ENCODE measurements at places on chromosomes 12 and 14. TPM values are rescaled to one million over a fixed set of nuclear protein-coding genes. Genes with fewer than 3 reads are reported as not detected.

DNA sequence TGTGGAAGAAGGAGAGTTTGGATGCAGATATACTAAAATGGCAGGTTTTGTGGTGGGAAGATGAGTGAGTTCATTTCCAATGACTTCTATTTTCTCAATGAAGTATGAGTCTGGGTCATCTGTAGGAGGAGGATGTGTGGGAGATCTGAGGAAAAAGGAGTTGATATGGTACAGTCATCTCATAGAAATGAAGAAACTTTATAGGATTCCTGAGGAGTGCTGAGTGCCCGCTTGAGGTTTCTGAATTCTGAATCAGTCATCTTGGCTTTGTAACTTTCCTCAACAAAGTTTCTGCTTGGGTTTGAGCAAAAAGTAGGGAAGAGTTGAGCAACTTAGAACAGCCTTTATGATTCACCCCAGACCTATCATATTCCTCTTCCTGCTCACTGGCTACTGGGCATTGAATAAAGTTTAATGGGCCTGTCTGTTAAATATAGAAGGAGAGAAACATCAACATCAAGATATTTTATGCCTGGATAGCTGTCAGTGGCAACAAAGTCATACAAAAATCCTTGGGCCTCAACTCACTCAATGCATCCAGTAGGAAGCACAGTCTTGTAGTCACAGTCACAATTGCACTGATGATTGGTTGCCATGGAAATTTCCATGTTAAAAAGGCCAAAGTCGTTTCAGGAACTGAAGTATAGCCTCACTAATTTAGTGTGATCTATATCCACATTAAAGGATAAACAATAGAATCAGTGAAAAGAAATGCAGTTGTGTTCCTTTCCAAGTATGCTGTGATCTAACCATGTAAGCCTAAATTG lies 284.7 kb downstream of the DUSP6 start:
- H3K4me3 ChIP-seq = no peak overlapping the region
- no peaks in the 10 kb centered on the region for H3K36me3 ChIP-seq
- no peak for DNase-seq
- H3K4me1 ChIP-seq = no peaks in the 10 kb centered on the region
- H3K27ac ChIP-seq = no peak overlapping the region
- H3K27me3 ChIP-seq = no peaks in the 10 kb centered on the region

Gene DPPA3
- total RNA-seq = not detected

DNA sequence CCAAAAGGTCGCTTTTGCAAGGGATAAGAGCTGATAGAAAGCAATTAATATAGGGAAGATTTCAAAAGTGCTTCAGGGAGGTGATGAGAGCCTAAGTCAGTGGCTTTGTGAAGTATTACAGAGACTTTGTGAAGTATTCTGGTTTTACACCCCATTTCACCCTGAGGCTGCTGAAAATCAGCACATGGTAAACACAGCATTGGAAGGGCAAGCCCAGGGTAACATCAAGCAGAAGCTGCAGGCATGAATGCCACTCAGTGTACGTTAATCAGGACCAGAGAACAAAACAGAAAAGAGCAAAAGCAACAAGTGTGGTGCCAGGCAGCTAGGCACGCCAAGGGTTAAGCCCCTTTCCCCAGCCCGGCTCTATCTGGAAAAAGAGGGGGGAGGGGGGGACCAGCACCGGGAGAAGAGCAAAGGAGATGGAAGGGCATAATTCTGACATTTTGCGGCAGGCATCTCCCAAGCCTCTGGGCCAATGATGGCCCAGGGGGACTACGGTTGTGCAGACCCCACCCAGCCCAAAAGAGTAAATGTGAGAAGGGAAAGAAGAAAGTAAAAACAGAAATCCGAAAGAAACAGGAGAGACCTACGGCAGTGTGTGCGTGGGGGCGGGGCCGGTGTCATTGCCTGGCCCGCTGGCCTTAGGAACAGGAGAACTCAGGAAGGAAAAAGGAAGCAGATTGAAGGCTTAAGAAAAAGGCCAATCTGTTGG lies 58.9 kb downstream of the DHRS2 start:
- peaks cover 13% of the 10 kb centered on the region for H3K27me3 ChIP-seq
- no peaks in the 10 kb centered on the region for H3K36me3 ChIP-seq
- no peak for DNase-seq
- no peaks in the 10 kb centered on the region for H3K4me1 ChIP-seq
- no peak overlapping the region for H3K27ac ChIP-seq
- H3K4me3 ChIP-seq = no peak overlapping the region

Gene FOXM1
- 3.6 TPM for total RNA-seq

DNA sequence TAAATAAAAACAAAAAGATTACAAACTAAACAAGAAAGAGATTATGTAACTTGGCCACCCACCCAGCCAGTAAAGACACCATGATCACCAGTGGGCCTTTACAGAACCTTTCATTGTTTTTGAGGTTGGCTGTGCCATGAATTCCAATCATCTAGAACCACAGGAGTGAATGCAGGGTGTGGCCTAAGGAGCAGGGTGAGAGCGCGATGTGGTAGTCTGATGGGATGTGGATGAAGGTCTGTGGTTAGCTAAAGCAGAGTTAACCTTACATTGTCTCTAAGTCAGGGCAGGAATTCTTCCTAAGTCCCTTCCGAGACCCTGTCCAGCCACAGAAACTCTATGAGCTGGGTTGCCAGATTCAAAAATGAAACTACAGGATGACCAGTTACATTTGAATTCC lies 54.0 kb upstream of the CDKN3 start:
- H3K36me3 ChIP-seq = no peaks in the 10 kb centered on the region
- no peaks in the 10 kb centered on the region for H3K4me1 ChIP-seq
- H3K27me3 ChIP-seq = no peaks in the 10 kb centered on the region
- DNase-seq = no peak

DNA sequence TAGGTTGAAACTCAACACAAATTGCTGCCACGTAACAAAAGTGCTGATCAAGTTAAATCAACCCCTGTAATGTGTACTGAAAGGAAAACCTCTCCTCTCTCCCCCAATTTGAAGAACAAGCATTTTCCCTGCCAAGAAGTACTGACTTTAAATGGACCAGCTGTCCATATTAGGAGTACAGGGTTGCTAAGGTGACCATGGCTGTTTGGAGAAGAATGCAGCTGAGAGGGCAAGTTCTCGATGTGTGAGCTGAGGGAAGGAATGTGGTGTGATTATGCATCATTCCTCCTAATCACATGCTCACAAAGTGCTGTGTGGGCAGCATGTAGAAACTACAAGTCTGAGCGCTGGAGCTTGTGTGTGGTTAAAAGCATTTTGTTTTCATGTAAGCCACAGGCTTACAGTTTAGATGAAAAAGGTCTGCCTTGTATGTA lies 50.9 kb upstream of the CCT2 start:
- H3K4me1 ChIP-seq = no peaks in the 10 kb centered on the region
- H3K4me3 ChIP-seq = no peak overlapping the region
- H3K27me3 ChIP-seq = no peaks in the 10 kb centered on the region
- DNase-seq = peak; percentile 19
- no peak overlapping the region for H3K27ac ChIP-seq

GRCh38 chr14:35205737-35206136 lies 83.4 kb downstream of the PRORP start:
- H3K36me3 ChIP-seq = no peaks in the 10 kb centered on the region
- peaks cover 26% of the 10 kb centered on the region for H3K4me1 ChIP-seq
- H3K4me3 ChIP-seq = no peak overlapping the region

DNA sequence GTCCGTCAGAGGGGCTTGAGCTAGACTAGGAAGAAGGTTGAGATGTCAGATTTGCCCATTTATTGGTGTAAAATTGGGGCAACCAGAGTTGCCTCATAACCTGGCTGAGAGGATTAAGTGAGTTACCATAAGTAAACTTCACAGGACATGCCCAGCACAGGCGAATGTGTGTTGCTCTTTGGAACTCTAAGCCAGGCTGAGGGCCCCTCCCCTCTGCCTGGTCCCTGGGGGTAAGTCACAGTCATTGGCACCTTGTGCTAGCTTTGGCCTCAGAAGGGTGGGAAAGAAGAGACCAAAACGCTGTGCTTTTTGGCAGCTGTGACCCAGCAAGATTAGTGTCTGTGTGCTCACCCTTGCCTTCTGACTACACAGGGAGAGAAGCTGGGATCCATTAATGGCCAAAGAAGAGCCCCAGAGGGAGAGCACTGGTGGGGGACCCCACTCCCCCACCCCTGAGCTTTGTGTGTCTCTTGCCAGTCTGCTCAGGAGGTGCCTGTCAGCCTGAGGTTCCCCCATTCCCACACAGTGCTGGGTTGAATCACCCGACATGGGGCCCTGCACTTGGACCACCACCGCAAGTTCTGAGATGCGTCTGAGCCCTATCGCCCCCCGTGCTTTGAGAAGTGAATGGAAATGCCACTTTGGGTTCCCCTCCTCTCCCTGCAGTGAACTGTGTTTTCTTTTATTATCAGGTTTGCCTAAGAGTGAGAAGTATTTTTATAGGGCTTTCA lies 74.1 kb downstream of the CACNA1C start:
- no peak for DNase-seq
- H3K27ac ChIP-seq = no peak overlapping the region
- no peak overlapping the region for H3K4me3 ChIP-seq
- no peaks in the 10 kb centered on the region for H3K4me1 ChIP-seq
- no peaks in the 10 kb centered on the region for H3K27me3 ChIP-seq

DNA sequence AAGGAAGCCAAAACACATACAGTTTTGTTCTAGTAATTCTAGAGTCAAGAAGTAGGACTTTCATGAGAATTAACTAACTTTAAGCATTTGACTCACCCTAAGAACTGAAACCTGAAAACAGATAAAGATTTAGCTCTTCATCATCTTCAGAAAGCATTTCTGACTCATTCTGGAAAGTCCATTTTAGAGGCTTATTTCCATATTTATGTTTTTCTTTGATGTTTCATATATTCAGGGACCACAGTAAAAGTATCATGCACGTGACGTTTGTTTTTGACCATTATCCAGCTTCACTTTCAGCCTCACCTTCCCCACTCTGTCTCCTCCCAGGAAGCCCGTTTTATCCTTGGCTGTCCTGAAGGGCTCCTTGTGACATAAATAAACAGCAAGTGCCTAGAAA lies 79.2 kb downstream of the MDGA2 start:
- H3K4me3 ChIP-seq = no peak overlapping the region
- H3K36me3 ChIP-seq = no peaks in the 10 kb centered on the region
- DNase-seq = no peak
- H3K4me1 ChIP-seq = no peaks in the 10 kb centered on the region
- no peak overlapping the region for H3K27ac ChIP-seq

Gene GNB3
- not detected for total RNA-seq

Gene RNF212B
- not detected for total RNA-seq

Gene MYF6
- not detected for total RNA-seq

Gene SPATA7
- 2.5 TPM for total RNA-seq

GRCh38 chr12:45730084-45730347 lies 510 bp downstream of the ARID2 start:
- H3K36me3 ChIP-seq = peaks cover 1% of the 10 kb centered on the region
- peak overlapping the region; percentile 79 for H3K4me3 ChIP-seq
- peaks cover 10% of the 10 kb centered on the region for H3K4me1 ChIP-seq
- peak overlapping the region; percentile 96 for H3K27ac ChIP-seq

DNA sequence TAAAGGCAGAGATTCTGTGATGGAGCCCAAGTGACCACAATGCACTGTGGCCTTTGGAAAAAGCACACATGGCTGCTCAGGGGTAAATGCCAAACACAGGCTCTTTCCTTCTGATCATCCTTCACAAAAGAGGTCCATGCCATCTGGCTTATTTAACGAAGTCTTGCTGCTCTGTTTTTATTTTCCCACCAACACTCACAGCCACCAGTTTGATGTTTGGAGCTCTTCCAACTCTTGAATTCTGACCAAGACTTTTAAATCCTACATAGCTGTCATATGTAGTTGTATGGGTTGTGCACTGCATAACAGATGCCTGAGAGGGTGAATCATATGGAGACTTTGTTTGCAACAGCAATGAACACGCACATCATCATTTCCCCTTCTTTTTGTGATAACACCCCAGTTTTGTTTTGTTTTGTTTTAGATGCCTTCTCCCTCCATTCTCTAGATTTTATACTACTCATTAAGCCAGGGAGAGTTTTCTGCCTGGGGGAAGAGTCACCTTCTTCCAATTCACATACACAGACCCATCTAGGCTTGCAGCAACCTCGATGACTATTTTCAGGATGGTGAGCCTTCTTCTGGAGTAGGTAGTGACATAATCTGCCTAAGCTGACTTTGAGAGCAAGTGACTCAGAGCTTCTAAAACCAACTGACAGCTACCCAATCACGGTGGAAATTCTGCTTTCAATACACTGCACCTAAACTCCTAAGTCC lies 145.2 kb upstream of the WSCD2 start:
- no peaks in the 10 kb centered on the region for H3K36me3 ChIP-seq
- H3K27me3 ChIP-seq = no peaks in the 10 kb centered on the region
- no peak overlapping the region for H3K4me3 ChIP-seq
- H3K4me1 ChIP-seq = no peaks in the 10 kb centered on the region
- H3K27ac ChIP-seq = no peak overlapping the region

Gene LUM
- total RNA-seq = not detected

DNA sequence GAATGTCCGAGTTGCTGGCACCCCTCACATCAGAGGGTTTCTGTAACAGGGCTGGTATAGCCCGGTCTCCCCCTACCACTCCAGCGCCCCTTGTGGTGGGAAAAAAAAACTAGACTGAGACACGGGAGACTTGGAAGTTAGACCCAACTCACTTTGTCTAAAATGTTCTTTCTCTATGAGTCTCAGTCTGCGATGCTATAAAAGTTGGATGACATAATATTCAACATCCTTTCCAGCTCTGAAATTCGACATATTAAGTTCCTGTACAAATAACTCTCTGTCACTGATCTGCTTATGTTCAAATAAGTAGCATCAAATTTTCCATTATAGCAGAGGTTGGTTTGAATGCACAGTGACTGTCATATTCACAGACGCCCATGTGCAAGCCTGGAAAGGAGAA lies 25.7 kb upstream of the TC2N start:
- H3K27me3 ChIP-seq = no peaks in the 10 kb centered on the region
- H3K36me3 ChIP-seq = no peaks in the 10 kb centered on the region
- no peak overlapping the region for H3K4me3 ChIP-seq
- DNase-seq = no peak
- H3K4me1 ChIP-seq = peaks cover 28% of the 10 kb centered on the region
- H3K27ac ChIP-seq = no peak overlapping the region

- no peak overlapping the region for H3K4me3 ChIP-seq
- no peak for DNase-seq
- no peaks in the 10 kb centered on the region for H3K36me3 ChIP-seq
- H3K4me1 ChIP-seq = no peaks in the 10 kb centered on the region
Measured at GRCh38 chr12:5589054-5589453, 157.1 kb downstream of the NTF3 start.

Gene SLC5A8
- total RNA-seq = not detected

GRCh38 chr12:41795051-41795600 lies 349.5 kb downstream of the GXYLT1 start:
- no peaks in the 10 kb centered on the region for H3K27me3 ChIP-seq
- no peak overlapping the region for H3K4me3 ChIP-seq
- no peak overlapping the region for H3K27ac ChIP-seq
- H3K36me3 ChIP-seq = no peaks in the 10 kb centered on the region
- DNase-seq = no peak

GRCh38 chr14:101243587-101244338 lies 317.5 kb upstream of the DIO3 start:
- H3K4me3 ChIP-seq = no peak overlapping the region
- H3K36me3 ChIP-seq = no peaks in the 10 kb centered on the region
- no peaks in the 10 kb centered on the region for H3K4me1 ChIP-seq
- H3K27me3 ChIP-seq = no peaks in the 10 kb centered on the region
- DNase-seq = no peak

Gene FGF6
- total RNA-seq = not detected
